Smooth muscle cell of the pulmonary artery (primary cell): ENCODE measurements at places on chromosomes 1 and 21. TPM values are rescaled to one million over a fixed set of nuclear protein-coding genes. Genes with fewer than 3 reads are reported as not detected.

Gene LRRC53
- not detected in 2 replicates for total RNA-seq

Gene KCNK2
- total RNA-seq, result 1.7 and 16.3 TPM in 2 replicates

Gene LYPLA2
- total RNA-seq, result 33.0 and 38.6 TPM in 2 replicates

Gene SMIM1
- 0.78 and 1.3 TPM in 2 replicates for total RNA-seq

Gene IBA57
- 6.3 and 7.4 TPM in 2 replicates for total RNA-seq

Gene AZIN2
- total RNA-seq, result 6.9 and 9.2 TPM in 2 replicates

Gene TSPAN2
- 0.07 and 0.30 TPM in 2 replicates for total RNA-seq

Gene SLAMF6
- total RNA-seq, result not detected in 2 replicates

Gene PDZK1IP1
- total RNA-seq, result 0.26 and 2.0 TPM in 2 replicates

Gene SNX7
- total RNA-seq, result 29.2 and 37.7 TPM in 2 replicates

Gene MROH7
- total RNA-seq, result 0.39 and 0.73 TPM in 2 replicates

Gene LIPI
- total RNA-seq, result not detected in 2 replicates

Gene PHACTR4
- total RNA-seq, result 7.3 and 10.0 TPM in 2 replicates

Gene USH2A
- under 0.01 TPM in 1 of 2 replicates, not detected in the other for total RNA-seq
